ENCODE measurements at places on chromosomes 13 and 19. TPM values are rescaled to one million over a fixed set of nuclear protein-coding genes. Genes with fewer than 3 reads are reported as not detected.

F2RL3 gene
- 0.36 TPM for polyA plus RNA-seq

ZFP36 gene
- polyA plus RNA-seq, result 579 TPM

CEACAM7 gene
- not detected for polyA plus RNA-seq

DCT gene
- not detected for polyA plus RNA-seq

CCL25 gene
- 1.2 TPM for polyA plus RNA-seq

SLC25A41 gene
- not detected for polyA plus RNA-seq

SIGLEC11 gene
- polyA plus RNA-seq, result not detected

BRCA2 gene
- polyA plus RNA-seq, result 6.5 TPM

ZNF816 gene
- polyA plus RNA-seq, result 9.2 TPM

NANOS3 gene
- not detected for polyA plus RNA-seq

TMEM59L gene
- not detected for polyA plus RNA-seq

OR7A5 gene
- polyA plus RNA-seq, result not detected

AZU1 gene
- not detected for polyA plus RNA-seq

PLK5 gene
- polyA plus RNA-seq, result not detected

ZNF85 gene
- 11.7 TPM for polyA plus RNA-seq

FCER2 gene
- polyA plus RNA-seq, result 197 TPM

XRCC1 gene
- 23.6 TPM for polyA plus RNA-seq

FAM83E gene
- polyA plus RNA-seq, result not detected

TMEM272 gene
- not detected for polyA plus RNA-seq

OVOL3 gene
- polyA plus RNA-seq, result not detected

MCEMP1 gene
- 0.73 TPM for polyA plus RNA-seq

MBD3L3 gene
- not detected for polyA plus RNA-seq

SELENOW gene
- 210 TPM for polyA plus RNA-seq

SSBP4 gene
- 97.4 TPM for polyA plus RNA-seq

TNFSF13B gene
- polyA plus RNA-seq, result 7.2 TPM

GGN gene
- not detected for polyA plus RNA-seq

EBI3 gene
- polyA plus RNA-seq, result 24.2 TPM

UBE2L5 gene
- polyA plus RNA-seq, result not detected

FBXO27 gene
- polyA plus RNA-seq, result 0.38 TPM

TMEM238 gene
- polyA plus RNA-seq, result 1.1 TPM

APOE gene
- polyA plus RNA-seq, result not detected

ZIC2 gene
- not detected for polyA plus RNA-seq

HIPK4 gene
- polyA plus RNA-seq, result 0.11 TPM

ZFP82 gene
- 14.9 TPM for polyA plus RNA-seq

DNAJC15 gene
- 36.7 TPM for polyA plus RNA-seq

ZNF628 gene
- polyA plus RNA-seq, result 0.34 TPM

FPR1 gene
- 1.5 TPM for polyA plus RNA-seq

ZNF44 gene
- polyA plus RNA-seq, result 18.9 TPM

ZNF681 gene
- polyA plus RNA-seq, result 4.6 TPM

OXGR1 gene
- polyA plus RNA-seq, result not detected

ATF5 gene
- polyA plus RNA-seq, result 3.4 TPM

TPTE2 gene
- not detected for polyA plus RNA-seq

C5AR2 gene
- 0.06 TPM for polyA plus RNA-seq

MEDAG gene
- polyA plus RNA-seq, result not detected

MAST3 gene
- 20.3 TPM for polyA plus RNA-seq

ZNF841 gene
- 4.5 TPM for polyA plus RNA-seq

IL17D gene
- 0.11 TPM for polyA plus RNA-seq

RAP2A gene
- 1.7 TPM for polyA plus RNA-seq

KCNRG gene
- polyA plus RNA-seq, result 0.80 TPM

ELAVL3 gene
- not detected for polyA plus RNA-seq

MTUS2 gene
- polyA plus RNA-seq, result 0.06 TPM

FUT6 gene
- polyA plus RNA-seq, result 0.55 TPM

REXO1 gene
- 13.7 TPM for polyA plus RNA-seq
